ENCODE measurements at places on chromosomes 4 and X.

DNA sequence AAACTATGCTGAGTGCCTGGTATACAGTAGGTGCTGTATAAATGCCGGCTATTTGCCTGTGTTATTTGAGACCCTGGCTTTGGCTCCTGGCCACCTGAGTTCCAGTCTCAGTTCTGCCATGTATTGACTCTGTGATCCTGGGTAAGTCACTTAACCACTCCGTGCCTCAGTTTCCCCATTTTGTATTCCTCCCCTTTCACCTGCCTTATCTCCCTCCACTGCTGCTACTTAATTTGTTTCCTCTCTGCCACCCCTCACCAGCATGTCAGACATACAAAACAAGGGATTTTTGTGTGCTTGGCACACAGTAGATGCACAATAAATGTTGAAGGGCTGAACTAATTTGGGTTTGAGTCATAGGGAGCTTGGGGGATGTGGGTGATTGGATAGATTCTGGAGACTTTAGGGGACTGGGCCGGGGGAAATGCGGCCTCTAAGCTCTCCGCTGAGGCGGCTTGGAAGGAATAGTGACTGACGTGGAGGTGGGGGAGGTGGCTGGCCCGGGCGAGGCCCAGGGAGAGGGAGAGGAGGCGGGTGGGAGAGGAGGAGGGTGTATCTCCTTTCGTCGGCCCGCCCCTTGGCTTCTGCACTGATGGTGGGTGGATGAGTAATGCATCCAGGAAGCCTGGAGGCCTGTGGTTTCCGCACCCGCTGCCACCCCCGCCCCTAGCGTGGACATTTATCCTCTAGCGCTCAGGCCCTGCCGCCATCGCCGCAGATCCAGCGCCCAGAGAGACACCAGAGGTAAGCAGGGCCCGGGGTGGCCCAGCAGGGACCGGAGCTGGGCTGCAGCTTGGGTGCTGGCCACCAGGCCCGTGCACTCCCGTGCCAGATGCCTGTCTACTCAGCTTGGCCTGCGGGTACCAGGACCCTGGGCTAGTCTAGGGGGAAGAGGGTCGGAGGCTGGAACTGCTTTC, at the start of gene TIMP1:
TSS of gene TIMP1 (plus strand) at position 706 of the 917 bp plus-strand sequence. CDS start 980 bp downstream, outside the sequence.
- DNase-seq = peak; percentile 94

DNA sequence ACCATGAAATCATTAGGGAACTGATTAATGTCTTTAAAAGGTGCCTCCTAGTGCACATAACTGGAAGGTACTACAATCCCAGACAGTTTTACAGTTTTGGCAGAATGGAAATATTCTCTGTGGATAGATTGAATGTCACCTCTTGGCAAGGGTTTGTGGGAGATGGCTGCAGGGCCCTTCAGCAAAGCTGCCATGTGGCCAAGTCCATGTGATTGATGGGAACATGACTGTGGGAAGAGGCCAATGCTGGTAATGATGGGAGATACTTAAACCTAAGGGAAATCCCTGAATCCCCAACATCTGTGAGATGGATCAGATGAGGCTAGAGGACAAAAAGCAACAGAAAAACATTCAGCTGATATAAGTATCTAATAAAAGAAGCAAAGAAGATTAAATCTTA, 493.7 kb downstream of the MAGEE1 start:
- no peak for DNase-seq

DNA sequence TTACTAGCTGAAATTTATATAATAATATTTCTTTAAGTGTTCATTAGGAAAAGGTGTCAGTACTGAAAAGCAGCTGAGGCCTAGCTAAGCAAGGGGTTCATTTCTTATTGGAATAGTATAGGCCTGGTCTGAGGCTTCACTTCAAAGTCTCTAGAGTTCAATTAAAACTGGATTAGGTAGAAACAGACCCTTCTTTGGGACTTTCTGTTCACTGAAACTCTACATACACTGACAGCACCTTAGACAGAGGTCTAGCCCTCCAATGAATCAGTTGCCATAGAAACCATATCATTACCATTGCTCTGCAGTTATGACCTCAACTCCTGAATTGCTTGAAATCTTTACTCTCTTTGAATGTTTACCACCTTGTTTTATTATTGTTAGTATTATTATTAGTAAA, 86.4 kb upstream of the MAB21L2 start:
- no peak for DNase-seq

DNA sequence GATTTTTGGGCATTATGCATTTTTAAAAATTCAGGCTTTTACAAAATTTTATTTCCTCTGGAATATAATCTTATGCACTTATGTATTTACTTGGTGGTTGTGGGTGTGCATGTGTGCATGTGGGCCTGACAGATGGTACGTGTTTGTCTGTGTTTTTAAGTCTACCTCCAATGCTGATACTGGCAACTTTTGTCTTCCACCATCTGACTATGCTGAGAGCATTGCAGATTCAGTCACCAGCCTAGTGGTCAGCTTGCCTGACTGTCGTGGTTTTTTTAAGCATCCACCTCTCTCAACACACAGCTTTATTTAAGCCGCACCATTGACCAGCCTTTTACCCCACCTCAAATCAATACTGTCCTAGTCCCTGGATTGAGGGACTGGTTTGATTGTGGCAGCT, 37.1 kb downstream of the FSTL5 start:
- DNase-seq = no peak

DNA sequence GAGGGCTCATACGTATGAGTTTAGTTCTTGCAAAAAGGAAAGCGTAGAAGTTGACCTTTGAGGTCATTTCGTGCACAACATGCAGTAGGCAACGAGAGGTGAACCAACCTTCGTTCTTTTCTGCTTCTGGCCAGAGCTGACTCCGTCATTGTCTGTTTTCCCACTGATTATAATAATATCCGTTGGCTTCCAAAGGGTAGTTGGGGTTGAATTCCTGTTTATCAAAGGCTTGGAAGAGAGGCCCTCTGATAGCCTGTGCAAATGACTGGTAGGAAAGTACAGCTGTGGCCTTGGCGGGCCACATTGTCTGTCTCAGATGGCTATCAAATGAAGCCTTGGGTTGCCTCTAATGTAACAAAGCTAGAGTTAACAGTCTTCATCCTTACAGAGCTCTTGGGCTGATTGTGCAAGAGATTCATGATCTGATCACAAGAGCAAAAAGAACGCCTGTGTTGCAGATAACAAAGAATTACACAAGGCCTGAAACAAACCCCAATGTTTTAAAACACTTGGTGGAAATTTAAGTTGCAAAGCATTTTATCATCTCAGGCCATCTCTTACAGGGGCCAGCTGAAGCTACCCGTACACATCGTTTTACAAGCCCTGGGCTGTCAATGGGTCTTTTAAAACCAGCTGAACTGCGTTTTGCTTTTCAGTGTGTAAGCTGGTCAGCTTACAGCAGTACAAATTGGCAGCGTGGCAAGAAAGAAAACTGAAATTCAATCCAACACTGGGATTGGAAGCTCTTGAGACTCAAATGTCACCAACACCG, 46.1 kb upstream of the FAM9C start:
- no peak for DNase-seq

- no peak for DNase-seq
These were observed 350.9 kb downstream of the RPA4 start for GRCh38 chrX:97234471-97235081.

GRCh38 chr4:124334119-124334518, 378.4 kb downstream of the ANKRD50 start:
- DNase-seq = no peak

GRCh38 chr4:158139086-158139485, 33.7 kb downstream of the GASK1B start:
- no peak for DNase-seq

DNA sequence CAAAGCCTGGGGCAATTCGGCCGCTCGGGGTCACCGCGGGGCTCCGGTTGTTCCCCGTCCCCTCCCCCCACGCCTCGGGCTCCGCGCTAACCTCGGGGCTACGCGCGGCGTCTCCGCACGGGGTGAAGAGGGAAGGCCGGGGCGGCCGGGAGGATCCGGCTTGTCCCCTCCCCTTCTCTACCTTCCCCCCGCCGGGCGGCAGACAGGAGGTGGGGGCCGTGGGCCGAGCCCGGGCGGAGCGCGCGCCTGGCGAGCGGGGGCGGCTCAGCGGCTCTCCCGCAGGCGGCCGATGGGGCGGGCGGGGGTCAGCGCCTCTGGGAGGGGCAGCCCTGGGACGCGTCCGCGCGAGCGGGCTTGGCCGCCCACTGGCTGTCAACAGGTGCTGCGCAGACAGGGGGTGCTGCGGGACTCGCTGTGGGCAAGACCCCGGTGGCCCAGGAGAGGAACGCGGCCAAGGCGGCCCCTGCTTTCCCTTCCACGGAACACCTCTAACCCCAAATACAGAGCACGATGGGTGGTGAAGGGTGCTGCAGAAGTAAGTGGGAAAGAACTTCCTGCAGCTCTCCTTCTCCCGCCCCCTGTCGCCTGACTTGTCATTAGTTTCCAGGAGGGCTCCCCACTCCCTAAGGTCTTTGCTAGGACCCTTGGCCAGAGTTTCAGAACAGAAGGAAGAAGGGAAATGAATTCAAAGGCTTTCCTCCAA, at the start of gene PDGFC:
TSS of gene PDGFC (minus strand) at position 124 of the 703 bp plus-strand sequence. CDS start 896 bp downstream, outside the sequence.
- DNase-seq = peak; percentile 86

GRCh38 chrX:26586570-26586969, 370.6 kb downstream of the MAGEB5 start:
- DNase-seq = no peak

GRCh38 chr4:18441203-18441590, 419.6 kb upstream of the LCORL start:
- DNase-seq = no peak

GRCh38 chr4:19776021-19776459, 475.7 kb upstream of the SLIT2 start:
- DNase-seq = no peak

DNA sequence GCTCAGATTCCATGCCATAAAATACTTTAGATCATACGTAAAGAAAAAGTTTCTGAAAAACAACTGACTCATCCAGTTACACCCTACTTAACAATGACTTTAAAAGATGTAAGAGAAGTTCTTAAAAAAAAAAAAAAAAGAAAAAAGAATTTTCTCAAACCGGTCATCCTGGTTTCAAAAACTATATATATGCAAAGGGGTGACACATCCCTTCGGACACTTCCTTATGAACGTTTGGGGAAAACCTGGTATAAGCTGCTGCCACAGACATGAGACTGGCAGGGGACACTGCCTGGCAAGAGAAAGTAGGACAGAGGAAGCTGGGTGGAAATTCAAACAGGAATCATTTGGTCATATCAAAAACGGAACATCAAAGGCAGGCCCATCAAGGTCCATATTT, 81.2 kb upstream of the PRSS48 start:
- no peak for DNase-seq

DNA sequence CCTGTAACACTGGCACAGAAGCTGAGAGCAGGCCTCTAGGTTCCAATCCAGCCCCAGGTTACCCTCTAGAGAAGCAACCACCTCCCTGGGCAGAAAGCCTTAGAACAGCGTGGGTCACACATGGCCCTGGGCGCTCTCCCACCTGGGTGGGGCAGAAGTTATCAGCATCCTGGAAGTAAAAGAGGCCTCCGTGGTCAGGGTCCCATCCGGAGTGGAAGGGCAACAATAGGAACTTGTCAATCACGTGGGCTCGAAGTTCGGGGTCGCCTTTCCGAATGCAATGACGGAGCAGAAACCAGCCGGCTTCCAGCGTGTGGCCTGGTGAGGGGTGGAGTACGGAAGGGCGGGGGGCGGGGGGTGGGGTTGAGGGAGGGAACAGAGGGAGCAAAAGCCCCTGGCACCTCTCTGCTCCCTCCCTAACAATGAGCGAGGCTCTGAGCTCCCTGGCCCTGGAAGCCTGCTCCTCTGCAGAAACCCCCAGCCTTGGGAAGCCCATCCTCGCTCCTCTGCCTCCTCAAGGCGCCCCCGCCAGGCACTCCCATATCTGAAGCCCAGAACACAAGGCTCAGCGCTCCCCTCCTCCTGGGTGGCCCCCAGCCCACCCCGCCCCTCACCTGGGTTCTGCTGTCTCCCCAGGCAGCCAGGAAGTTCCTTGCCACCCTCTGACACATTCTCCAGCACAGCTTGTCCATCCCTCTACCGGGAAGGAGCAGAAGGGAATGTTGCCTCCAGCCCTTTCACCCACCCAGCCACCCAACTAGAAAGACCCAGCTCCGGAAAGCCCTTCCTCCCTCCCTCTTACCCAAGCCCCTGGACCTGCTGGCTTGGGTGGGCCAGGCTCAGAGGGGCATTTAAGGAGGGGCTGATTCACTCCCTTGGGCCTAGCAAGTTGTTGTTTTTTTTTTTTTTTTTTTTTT, 2.8 kb downstream of the RENBP start:
- no peak for DNase-seq

DNA sequence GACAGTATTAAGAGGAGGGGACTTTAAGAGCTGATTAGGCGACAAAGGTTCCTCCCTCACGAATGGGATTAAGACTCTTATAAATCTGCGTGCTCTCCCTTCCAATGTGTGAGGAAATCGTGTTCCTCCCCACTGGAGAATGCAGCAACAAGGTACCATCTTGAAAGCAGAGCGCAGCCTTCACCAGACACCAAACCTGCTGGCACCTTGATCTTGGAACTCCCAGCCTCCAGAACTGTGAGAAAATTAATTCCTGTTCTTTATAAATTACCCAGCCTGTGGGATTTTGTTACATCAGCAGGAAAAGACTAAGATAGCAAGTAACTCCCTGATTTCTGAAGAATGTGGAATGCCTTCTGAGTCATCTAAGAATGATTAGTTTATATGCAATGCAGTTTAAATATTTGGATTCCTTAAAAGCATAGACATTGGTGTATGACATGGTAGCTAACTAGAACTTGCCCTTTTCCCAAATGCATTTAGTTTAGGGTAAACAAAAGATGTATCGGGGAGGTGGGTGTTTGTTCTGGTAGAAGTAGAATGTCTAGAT, 86.1 kb downstream of the USP46 start:
- no peak for DNase-seq

- no peak for DNase-seq
These were observed 37.7 kb downstream of the HTT start for GRCh38 chr4:3112201-3112600.

DNA sequence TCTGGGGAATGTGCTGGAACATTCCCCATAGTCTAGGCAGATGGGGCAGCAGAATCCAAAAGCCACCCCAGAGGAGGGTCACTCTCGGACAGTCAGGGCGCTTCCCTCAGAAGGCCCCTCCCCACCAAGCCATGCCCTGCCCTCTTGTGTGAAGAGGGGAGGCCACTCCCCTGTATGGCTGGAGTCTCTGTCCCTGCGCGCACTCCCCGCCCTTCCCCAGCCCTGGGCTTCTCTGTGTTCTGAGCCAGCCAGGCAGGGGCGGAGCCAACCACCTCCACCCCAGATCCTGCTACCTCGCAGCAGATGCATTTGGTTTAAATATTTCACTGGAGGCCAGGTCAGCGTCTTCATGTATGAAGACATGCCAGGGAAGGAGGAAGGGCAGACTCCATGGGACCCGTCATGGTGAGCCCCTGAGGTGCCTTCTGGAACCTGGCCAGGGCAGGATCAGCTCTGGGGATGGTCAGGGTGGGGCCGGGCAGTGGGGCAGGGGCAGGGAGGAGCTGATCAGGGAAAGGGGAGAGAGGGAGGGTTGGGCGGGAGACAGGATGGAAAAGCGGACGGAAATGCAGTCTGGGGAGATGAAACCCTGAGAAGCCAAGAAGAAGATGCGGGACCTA, 107.3 kb downstream of the ADRA2C start:
- peak; percentile 38 for DNase-seq

DNA sequence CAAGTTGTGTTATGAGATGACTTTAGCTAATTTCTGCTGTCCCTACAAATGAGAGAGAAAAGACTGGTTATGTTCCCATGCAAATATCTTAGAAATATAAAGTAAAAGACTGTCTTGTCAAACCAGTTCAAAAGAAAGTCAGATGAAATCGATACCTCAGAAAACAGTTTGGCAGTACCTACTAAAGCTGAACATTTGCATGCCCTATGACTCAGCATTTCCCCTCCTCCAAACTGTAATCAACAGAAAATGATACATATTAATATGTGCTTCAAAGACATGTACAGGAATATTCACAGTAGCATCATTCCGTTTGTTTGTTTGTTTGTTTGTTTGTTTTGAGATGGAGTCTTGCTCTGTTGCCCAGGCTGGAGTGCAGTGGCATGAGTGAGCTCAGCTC, 90.3 kb downstream of the ARX start:
- no peak for DNase-seq
